ENCODE measurements at places on chromosomes 1 and 21. TPM values are rescaled to one million over a fixed set of nuclear protein-coding genes. Genes with fewer than 3 reads are reported as not detected.
A peak's percentile ranks its signal among the peaks of the same experiment; 100 is the strongest.

DNA sequence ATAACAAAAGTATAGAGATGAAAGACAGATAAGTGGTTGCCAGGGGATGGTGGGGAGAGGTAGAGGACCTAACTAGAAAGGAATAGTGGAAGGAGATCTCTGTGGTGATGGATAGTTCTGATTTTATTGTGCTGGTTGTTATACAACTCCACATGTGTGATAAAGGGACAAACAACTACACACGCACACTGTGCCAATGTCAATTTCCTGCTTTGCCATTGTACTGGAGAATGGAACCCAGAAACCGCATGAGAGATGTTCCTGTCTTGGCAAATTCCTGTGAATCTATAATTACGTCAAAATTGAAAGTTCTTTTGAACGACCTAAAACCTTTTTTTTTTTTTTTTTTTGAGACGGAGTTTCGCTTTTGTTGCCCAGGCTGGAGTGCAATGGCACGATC lies 11.0 kb downstream of the TNFRSF9 start:
- no peaks in the 10 kb centered on the region for H3K4me1 ChIP-seq
- no peak overlapping the region for H3K27ac ChIP-seq
- H3K27me3 ChIP-seq, result no peaks in the 10 kb centered on the region
- no peak overlapping the region for H3K4me3 ChIP-seq
- no peaks in the 10 kb centered on the region for H3K36me3 ChIP-seq

DNA sequence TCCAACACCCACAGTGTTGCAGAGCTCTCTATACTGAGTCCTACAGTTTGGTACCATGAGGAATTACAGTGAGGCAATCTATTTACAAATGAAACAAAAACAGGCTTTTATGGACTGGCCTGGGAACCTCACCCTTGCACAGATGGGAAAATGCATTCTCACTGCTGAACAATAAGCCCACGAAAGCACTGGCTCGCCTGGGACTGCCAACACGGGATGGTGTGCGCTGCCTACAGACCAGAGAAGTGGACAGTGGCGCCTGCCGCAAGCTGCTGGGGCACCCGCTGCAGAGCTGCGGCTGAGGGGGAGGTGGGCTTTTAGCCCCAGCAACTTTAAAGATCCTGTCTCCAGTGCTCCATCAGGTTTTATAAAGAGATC lies 28.5 kb upstream of the ABCG1 start:
- H3K4me1 ChIP-seq, result peaks cover 84% of the 10 kb centered on the region
- DNase-seq, result no peak
- H3K27me3 ChIP-seq, result no peaks in the 10 kb centered on the region
- no peak overlapping the region for H3K27ac ChIP-seq
- H3K36me3 ChIP-seq, result no peaks in the 10 kb centered on the region

- H3K4me3 ChIP-seq, result no peak overlapping the region
- H3K27me3 ChIP-seq, result no peaks in the 10 kb centered on the region
- H3K4me1 ChIP-seq, result no peaks in the 10 kb centered on the region
- H3K36me3 ChIP-seq, result no peaks in the 10 kb centered on the region
- no peak overlapping the region for H3K27ac ChIP-seq
- DNase-seq, result no peak
Measured at GRCh38 chr1:25687221-25688017, 70.8 kb downstream of the MAN1C1 start.

GRCh38 chr1:102833151-102833550 lies 275.2 kb downstream of the COL11A1 start:
- H3K4me3 ChIP-seq, result no peak overlapping the region
- no peaks in the 10 kb centered on the region for H3K4me1 ChIP-seq
- H3K27me3 ChIP-seq, result no peaks in the 10 kb centered on the region
- no peaks in the 10 kb centered on the region for H3K36me3 ChIP-seq
- no peak for DNase-seq
- H3K27ac ChIP-seq, result no peak overlapping the region

- H3K4me1 ChIP-seq, result no peaks in the 10 kb centered on the region
- DNase-seq, result no peak
- H3K36me3 ChIP-seq, result no peaks in the 10 kb centered on the region
- H3K4me3 ChIP-seq, result no peak overlapping the region
- H3K27ac ChIP-seq, result no peak overlapping the region
Measured at GRCh38 chr1:102858695-102859094, 249.6 kb downstream of the COL11A1 start.

- no peak overlapping the region for H3K27ac ChIP-seq
- H3K4me3 ChIP-seq, result no peak overlapping the region
- no peaks in the 10 kb centered on the region for H3K36me3 ChIP-seq
- no peaks in the 10 kb centered on the region for H3K4me1 ChIP-seq
- H3K27me3 ChIP-seq, result no peaks in the 10 kb centered on the region
Measured at GRCh38 chr1:247453245-247453644, 4.7 kb downstream of the OR2B11 start.

DNA sequence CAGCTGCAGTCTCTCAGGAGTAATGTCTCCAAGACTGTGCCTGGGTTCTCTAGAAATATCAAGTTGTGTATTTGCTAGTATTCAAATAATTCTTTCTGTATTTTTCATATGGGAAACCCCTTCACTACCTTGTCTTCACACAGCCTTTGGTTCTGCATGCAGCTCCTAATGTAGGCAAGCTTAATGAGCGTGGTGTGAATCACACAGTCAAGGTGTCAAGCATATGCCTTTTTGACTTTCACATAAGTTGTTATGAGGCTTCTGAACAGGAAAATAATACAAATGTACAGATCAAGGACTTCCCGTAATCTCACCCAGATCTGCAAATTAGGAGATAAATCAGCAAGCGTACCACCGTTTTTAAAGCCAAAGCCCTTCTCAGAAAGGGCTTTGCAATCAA lies at the start of gene FCRL3:
TSS of gene FCRL3 (minus strand) at position 38 of the 400 bp plus-strand sequence. CDS start 280 bp downstream, outside the sequence.
- peak within 1 kb of the TSS; percentile 29 for H3K27ac ChIP-seq
- no peaks in the 10 kb centered on the region for H3K4me1 ChIP-seq
- H3K27me3 ChIP-seq, result no peaks in the 10 kb centered on the region

- H3K4me1 ChIP-seq, result peaks cover 58% of the 10 kb centered on the region
- peak overlapping the region; percentile 66 for H3K27ac ChIP-seq
- DNase-seq, result no peak
- H3K36me3 ChIP-seq, result no peaks in the 10 kb centered on the region
- peak overlapping the region; percentile 76 for H3K4me3 ChIP-seq
Measured at GRCh38 chr21:41765973-41766882, 624 bp downstream of the RIPK4 start.

DNA sequence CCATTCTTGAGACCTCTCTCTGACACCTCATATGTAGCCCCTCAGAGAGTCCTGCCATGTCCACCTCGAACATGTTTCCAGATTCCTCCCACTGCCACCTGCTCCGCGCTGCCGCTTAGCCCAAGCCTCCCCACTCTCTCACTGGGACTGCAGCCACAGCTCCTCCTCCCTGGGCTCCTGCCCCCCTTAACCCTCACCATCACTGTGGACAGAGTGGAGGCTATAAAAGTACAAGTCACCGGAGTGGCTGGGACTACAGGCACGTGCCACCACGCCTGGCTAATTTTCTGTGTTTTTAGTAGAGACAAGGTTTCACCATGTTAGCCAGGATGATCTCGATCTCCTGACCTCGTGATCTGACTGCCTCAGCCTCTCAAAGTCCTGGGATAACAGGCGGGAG lies 77.0 kb downstream of the VWA5B1 start:
- H3K27me3 ChIP-seq, result peaks cover 66% of the 10 kb centered on the region
- H3K27ac ChIP-seq, result no peak overlapping the region
- H3K4me1 ChIP-seq, result no peaks in the 10 kb centered on the region
- no peaks in the 10 kb centered on the region for H3K36me3 ChIP-seq
- no peak for DNase-seq

- no peaks in the 10 kb centered on the region for H3K4me1 ChIP-seq
- no peaks in the 10 kb centered on the region for H3K36me3 ChIP-seq
- DNase-seq, result no peak
- no peak overlapping the region for H3K4me3 ChIP-seq
- H3K27ac ChIP-seq, result no peak overlapping the region
Measured at GRCh38 chr21:25331286-25331685, 276.0 kb downstream of the MRPL39 start.

- DNase-seq, result no peak
- H3K27me3 ChIP-seq, result no peaks in the 10 kb centered on the region
- H3K27ac ChIP-seq, result peak overlapping the region; percentile 82
- peaks cover 11% of the 10 kb centered on the region for H3K36me3 ChIP-seq
- H3K4me3 ChIP-seq, result peak overlapping the region; percentile 90
- H3K4me1 ChIP-seq, result peaks cover 12% of the 10 kb centered on the region
Measured at GRCh38 chr1:117060441-117061317, 553 bp downstream of the TTF2 start.

GRCh38 chr21:21019681-21020080 lies 21.5 kb downstream of the NCAM2 start:
- H3K4me1 ChIP-seq, result no peaks in the 10 kb centered on the region
- no peaks in the 10 kb centered on the region for H3K36me3 ChIP-seq
- no peak overlapping the region for H3K4me3 ChIP-seq

- peaks cover 78% of the 10 kb centered on the region for H3K36me3 ChIP-seq
- no peak overlapping the region for H3K27ac ChIP-seq
- H3K4me3 ChIP-seq, result no peak overlapping the region
- H3K4me1 ChIP-seq, result no peaks in the 10 kb centered on the region
- peak; percentile 50 for DNase-seq
Measured at GRCh38 chr1:11838349-11839272, 9.0 kb downstream of the NPPA start.

GRCh38 chr1:9826087-9826486 lies 2.3 kb upstream of the CLSTN1 start:
- H3K4me3 ChIP-seq, result no peak overlapping the region

DNA sequence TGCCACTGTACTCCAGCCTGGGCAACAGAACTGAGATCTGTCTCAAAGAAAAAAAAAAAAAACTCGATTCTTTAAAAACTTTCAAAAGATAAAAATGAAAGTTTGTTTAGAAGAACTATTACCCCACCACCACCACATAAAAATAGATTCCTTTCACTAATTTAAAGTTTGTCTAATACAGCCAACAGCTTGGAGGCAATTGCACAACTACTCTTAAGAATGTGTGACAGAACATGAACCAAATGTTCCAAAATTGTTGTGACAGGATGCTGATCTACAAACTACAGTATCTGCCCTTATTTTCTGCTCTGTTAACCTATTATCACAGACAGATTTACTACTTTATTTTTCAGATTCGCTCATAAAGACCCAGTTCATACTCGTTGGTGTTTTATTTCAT lies 5.5 kb upstream of the TGFBR3 start:
- no peak overlapping the region for H3K27ac ChIP-seq
- no peaks in the 10 kb centered on the region for H3K36me3 ChIP-seq
- no peak overlapping the region for H3K4me3 ChIP-seq
- H3K4me1 ChIP-seq, result no peaks in the 10 kb centered on the region
- DNase-seq, result no peak

GRCh38 chr1:173415905-173416450 lies 61.2 kb upstream of the PRDX6 start:
- no peaks in the 10 kb centered on the region for H3K27me3 ChIP-seq
- no peak overlapping the region for H3K4me3 ChIP-seq
- DNase-seq, result no peak
- no peaks in the 10 kb centered on the region for H3K36me3 ChIP-seq

The APCS gene
- total RNA-seq, result 0.05 TPM

The C1orf94 gene
- not detected for total RNA-seq

The CD5L gene
- total RNA-seq, result 1.2 TPM

The KCNJ10 gene
- total RNA-seq, result 0.33 TPM

The PTGER3 gene
- total RNA-seq, result 0.57 TPM

The FCRL2 gene
- total RNA-seq, result 0.33 TPM

The RGS18 gene
- total RNA-seq, result 8.8 TPM

The MXRA8 gene
- total RNA-seq, result 2.7 TPM

The GJA8 gene
- not detected for total RNA-seq

The MOB3C gene
- total RNA-seq, result 7.5 TPM

The XKR8 gene
- 1.3 TPM for total RNA-seq

The LHX8 gene
- total RNA-seq, result 0.05 TPM
